Left forelimb (tissue), 1 donor: ENCODE measurements at places on chromosomes 2 and 18.

DNA sequence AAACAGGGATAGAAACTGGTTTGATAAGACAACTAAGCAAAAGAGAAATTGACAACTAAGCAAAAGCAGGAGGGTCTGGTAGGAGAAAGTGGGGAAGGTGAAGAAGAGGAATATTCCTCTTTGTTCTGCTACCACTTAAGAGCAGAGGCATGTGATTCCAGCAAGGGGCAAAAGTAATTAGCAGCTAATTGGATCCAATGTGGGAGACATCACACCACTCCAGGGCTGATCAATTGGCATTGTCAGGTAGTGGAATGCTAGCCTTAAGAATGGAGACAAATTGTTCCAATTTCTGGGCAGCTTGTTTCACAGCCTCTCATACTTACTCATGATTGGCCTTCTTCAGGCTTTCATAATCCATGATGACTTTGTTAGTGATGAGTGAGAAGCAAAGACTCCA, 547.1 kb upstream of the GCFC2 start:
- DNase-seq, result no peak

DNA sequence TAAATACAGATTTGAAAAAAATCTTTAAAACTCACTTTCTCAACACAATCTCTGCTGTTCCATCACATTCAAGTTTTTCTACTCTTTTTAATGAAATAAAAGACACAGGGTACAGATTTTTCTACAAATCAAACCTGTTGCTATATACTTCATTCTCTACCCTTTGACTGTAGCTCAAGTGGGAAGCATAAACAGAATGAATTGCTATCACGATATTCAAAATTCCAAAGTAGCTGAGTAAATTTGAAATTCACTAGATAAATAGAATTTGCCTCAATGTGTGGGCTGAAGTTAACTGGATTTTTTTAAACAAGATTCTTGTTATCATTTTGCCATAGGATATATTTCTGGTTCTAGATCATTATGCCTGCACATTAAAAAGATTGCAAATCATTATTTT, 185.9 kb downstream of the ZNF521 start:
- DNase-seq, result no peak

- DNase-seq, result no peak
Measured at GRCh38 chr2:232027530-232027929, 66.0 kb downstream of the DIS3L2 start.

DNA sequence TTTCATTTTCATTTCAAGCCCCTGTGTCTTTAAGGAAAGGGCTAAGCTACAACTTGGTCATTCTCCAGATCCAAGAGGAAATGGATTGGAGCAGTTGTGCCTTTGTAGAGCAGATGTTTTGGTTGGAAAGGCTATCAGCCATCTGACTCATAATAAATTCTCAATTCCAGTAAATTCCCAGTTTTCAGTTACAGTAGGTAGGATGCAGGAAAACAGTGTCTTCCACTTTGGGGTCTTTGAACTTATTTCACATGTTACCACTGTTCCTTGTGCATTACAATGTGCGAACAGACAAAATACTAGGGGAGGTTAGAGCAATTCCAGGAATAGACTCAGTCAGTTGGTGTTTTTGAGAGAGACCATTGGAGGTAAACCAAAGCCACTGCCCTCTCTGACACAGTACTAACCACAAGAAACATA, 211.9 kb downstream of the BABAM2 start:
- DNase-seq, result no peak

DNA sequence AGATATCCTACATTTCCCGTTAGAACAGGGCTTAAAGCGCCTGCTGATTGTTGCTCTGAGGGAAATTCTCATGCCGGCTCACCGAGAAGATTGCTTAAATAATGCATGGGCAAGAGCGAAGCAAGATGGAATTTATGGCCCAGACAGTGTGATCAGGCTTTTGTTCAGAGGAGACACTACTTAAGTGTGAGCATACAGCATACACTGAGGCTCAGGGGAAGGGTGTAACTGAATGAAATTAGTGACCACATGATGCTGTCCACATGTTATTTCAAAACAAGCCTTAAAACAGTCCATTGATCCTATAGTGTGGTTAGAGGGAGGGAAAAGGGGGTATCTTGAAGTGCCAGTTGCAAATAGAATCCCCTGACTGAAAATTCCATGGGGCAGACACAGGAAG, 125.5 kb downstream of the RAPGEF4 start:
- no peak for DNase-seq

DNA sequence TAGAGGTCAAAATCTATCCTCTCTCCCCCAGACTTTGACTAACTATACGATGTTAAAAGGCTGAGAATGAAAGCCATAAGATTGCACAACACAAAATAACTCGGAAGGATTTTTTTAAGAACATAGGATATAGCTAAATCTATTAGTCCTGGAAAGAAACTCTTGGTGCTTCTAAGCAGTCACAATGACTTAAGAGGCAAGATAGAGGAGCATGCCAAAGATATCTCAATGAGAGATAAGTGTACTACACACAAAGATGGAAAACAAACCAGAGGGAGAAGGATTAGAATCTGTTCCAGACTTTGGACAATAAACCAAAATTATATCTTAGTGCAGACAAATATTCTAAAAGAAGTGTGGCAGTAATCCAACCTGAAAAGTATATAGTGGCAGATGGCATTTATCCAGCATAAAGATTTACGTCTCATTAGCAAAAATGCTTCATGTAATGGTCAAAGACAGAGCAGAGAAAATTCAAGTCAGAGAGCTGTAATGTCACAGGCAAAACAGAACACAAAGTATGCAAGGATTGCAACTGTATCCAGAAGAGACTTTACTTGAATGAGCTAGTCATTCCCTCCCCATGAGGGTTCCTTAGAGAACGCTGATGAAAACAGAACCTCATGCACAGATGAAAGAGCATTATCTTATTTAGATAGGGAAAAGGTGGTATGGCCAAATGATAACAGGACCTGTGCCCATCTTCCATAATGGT, 28.8 kb upstream of the EVA1A start:
- DNase-seq, result no peak

- DNase-seq, result no peak
Measured at GRCh38 chr2:119448427-119449141, 16.9 kb downstream of the TMEM37 start.

DNA sequence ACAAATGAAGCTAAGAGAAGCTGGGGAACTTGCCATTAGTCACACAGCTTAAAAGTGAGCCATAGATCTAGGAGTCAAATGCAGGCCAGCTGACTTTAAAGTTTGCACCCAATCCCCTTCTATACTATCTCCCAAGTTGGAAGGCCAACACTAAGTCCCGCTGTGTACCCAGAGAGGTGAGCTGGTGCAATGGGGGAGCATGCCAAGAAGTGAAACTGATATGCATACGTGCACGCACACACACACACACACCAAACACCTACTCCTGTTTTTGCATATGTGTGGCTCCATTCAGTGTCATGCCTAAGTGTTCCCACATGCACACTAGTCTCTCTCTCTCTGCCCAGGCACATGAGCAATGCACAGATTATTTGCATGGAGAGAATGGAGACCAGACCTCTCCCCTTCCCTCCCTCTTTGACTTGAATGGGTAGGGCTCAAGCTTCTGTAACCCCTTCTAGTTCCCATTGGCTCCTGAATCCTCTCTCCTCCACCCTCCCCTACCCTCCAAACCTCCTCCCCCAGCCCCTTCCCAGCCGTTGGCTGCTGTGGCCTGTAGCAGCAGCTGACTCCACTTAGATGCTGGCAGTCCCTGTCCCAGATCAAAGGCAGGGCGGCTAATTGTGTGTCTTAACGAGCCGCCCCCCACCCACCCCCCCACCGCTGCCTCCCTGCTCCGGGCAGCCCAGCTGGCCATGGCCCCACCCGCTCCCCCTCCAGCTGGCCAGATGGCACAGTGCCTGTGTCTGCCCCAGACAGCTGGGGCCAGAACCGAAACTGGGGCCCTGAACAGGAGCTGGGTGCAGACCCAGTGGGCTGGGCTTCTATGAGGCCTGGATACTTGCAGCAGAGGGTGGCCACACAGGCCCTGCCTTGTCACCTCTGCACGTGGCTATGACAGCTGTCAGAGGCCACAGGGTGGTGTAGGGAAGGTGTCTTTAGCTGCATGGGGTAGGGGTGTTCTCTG, 5.6 kb downstream of the WNT10A start:
- DNase-seq, result no peak

GRCh38 chr2:141940709-141941108, 190.1 kb downstream of the LRP1B start:
- DNase-seq, result no peak

- no peak for DNase-seq
Measured at GRCh38 chr2:145593280-145593679, 1073.4 kb upstream of the ZEB2 start.

DNA sequence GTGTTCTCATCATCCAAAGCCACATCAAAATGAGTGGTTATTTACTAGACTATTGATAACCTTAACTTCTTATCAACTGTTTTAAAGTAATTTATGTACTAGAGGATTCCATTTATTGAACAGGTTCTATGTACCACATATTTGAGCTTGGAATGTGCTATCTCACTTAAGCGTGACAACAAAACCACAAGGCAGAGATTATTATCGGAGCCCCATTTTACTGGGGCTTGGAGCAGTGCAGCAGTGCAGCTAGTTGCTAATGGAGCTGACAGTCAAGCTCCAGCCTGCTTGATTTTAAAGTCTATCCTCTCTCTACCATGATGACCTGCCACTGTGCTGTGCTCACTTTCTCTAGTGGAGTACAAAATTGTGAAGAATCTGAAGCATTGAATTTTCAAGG, 24.6 kb downstream of the GCG start:
- no peak for DNase-seq

GRCh38 chr2:37738266-37738885, 66.9 kb upstream of the CDC42EP3 start:
- DNase-seq, result no peak

GRCh38 chr18:74288041-74288440, 3.7 kb downstream of the CYB5A start:
- no peak for DNase-seq

- DNase-seq, result no peak
Measured at GRCh38 chr18:12811191-12811950, 72.7 kb downstream of the PTPN2 start.
